ENCODE measurements at places on chromosomes 7 and 10.

DNA sequence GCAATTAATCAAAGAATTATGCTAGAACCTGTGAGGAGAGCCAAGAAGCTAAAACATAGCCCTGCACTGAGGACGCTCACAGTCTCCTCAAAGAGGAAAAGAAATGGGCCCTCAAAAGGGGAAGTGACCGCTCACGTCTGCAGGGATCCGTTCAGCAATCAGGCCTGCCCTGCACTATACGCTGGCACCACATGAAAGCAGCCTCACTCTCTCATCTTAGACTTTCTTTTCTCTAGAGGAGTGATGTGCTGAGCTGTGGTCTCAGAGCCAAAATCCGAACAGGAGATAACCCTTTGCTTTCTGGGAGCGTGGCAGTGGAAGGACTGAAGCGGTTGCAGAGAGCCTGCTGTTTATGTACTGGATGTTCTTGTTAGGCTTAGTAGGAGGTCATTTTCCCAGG lies 6.3 kb upstream of the IL2RA start:
- no peak for DNase-seq

DNA sequence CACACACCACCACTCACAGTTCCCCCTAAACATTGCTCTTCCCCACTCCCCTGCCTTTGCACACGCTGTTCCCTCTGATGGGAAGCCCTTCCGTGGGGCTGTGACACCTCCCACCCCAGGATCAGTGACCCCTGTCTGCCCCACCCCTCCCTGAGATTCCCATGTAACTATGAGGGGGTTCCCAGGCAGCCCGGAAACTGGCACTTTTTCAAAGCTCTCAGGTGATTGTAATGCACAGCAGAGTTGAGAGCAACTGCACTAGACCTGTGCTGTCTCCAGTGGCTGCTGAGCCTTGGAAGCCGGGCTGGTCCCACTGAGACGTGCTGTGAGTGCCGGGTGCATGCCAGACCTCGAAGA lies 29.8 kb downstream of the GPRIN2 start:
- no peak for DNase-seq

GRCh38 chr7:103691291-103691690 lies 245.3 kb upstream of the SLC26A5 start:
- DNase-seq: no peak

DNA sequence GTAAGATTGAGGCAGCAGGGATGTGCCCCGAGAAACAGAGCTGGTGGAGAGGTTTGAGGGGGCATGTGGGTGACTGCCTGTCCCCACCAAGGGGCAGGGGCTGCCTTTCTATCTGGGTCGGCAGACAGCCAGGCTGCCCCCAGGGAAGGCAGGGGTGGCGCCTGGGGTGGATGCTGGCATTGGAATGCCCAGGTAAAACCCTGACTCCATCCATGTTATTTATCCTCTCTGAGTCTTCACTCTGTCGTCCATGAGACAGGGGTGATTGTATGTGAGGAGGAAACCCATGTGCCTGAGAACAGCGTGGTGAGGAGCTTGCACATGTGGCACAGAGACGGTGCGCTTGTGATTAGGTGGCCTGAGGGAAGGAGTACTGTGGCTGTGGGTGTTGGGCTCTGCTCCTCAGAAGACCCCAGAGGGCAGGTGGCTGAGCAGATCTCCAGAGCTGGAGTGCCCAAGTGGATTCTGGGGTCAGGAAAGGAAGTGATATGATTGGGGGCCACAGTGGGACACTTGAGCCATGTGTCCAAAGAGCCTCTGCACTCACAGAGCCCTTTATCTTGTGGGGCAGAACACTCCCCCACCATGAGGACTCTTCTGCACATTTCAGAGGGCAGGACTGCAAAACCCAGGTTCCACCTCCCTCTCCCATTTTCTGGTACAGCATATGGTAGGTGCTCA lies 100.4 kb upstream of the RET start:
- DNase-seq: no peak

DNA sequence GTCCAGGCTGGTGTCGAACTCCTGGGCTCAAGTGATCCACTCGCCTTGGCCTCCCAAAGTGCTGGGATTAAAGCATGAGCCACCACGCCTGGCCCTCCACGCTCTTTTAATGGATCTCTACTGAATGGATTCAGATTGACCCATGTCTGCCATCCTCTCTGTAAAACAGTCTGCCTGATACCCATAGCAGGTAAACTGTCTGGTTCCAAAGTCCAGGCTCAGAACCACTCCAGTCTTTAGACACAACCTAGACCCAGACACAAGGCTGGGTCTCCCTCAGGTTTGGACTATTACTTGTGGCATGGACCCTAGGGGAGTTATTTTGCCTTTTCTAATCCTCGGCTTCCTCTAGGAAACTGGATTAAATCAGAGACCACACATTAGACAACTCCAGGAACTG lies 19.1 kb downstream of the HIP1 start:
- DNase-seq: no peak

GRCh38 chr10:65291286-65291685 lies 1634.5 kb upstream of the LRRTM3 start:
- no peak for DNase-seq

- no peak for DNase-seq
These were observed 18.4 kb upstream of the KLF6 start for GRCh38 chr10:3803295-3803926.

GRCh38 chr7:7834761-7835160 lies 116.4 kb upstream of the RPA3 start:
- no peak for DNase-seq

- no peak for DNase-seq
These were observed 194.9 kb upstream of the GLI3 start for GRCh38 chr7:42431873-42432272.

DNA sequence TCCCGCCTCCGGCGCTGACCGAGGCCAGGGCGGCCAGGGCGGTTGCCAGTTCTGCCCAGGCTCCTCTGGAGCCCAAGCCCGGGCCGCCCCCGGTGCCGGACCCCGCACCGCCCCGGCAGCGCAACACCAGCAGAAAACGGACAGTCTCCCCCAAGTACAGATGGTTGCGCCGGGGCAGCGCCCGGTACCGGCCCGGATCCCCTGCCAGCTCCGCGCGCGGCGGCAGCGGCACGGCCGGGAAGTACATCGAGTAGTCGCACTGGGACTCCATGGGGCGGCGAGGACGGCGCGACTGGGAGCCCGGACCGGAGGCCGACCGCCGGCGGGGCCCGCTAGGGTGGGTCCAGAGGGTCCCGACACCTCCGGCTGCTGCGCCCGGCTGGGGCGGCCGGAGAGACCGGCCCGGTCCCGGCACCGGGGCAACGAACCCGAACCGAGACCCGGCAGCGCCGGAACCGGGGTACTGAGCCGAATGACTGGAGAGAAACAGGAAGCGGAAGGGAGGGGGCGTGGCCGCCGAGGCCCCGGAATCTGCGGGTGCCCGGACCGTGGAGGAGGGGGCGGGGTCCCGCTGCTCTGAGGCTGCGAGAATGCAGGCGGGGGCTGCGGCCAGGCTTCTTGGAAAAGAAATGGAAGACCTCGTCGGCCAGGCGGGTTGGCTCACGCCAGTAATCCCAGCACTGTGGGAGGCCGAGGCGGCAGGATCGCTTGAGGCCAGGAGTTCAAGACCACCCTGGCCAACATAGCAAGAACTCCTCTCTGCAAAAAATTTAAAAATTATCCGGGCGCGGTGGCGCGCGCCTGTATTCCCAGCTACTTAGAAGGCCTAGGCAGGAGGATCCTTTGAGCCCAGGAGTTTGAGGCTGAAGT lies at the start of gene TRAPPC14:
Gene TRAPPC14 (minus strand): TSS at position 495 of the 870 bp plus-strand sequence. CDS start 224 bp downstream, at position 271.
- peak; percentile 92 for DNase-seq

- no peak for DNase-seq
These were observed 22.2 kb upstream of the RASSF4 start for GRCh38 chr10:44937196-44938005.

- no peak for DNase-seq
These were observed 108.9 kb upstream of the ASAH2 start for GRCh38 chr10:50360077-50360850.

GRCh38 chr10:78471326-78471722 lies 437.7 kb downstream of the RPS24 start:
- no peak for DNase-seq

DNA sequence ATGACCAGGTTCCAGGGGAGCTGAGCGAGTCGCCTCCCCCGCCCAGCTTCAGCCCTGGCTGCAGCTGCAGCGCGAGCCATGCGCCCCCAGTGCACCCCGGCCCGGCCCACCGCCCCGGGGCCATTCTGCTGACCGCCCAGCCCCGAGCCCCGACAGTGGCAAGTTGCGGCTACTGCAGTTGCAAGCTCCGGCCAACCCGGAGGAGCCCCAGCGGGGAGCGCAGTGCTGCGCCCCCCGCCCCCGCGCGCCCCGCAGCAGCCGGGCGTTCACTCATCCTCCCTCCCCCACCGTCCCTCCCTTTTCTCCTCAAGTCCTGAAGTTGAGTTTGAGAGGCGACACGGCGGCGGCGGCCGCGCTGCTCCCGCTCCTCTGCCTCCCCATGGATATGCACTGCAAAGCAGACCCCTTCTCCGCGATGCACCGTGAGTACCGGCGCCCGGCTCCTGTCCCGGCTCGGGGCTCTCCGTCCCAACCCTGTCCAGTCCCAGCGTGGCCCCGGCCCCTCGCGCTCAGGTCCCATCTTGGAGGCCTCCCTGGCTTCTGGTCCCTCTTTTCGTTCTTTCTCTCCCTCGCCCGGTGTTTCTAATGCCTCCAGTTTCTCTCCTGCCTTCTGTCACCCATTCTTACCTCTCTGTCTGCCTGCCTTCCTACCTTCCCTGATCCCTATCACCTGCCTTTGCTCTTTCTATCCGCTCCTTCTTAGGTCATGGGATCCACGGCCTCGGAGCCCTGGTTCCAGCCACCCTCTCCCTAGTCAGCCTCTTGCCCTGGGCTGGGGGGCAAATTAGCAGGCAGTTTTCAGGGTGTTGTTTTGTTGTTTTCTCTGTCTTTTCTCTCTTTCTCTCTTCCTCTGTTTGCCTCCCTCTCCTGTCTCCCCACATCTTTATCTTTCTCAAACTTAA lies 751 bp downstream of the PAX2 start:
- DNase-seq: peak; percentile 50

- no peak for DNase-seq
These were observed 75.9 kb upstream of the SLC26A5 start for GRCh38 chr7:103521937-103522336.

DNA sequence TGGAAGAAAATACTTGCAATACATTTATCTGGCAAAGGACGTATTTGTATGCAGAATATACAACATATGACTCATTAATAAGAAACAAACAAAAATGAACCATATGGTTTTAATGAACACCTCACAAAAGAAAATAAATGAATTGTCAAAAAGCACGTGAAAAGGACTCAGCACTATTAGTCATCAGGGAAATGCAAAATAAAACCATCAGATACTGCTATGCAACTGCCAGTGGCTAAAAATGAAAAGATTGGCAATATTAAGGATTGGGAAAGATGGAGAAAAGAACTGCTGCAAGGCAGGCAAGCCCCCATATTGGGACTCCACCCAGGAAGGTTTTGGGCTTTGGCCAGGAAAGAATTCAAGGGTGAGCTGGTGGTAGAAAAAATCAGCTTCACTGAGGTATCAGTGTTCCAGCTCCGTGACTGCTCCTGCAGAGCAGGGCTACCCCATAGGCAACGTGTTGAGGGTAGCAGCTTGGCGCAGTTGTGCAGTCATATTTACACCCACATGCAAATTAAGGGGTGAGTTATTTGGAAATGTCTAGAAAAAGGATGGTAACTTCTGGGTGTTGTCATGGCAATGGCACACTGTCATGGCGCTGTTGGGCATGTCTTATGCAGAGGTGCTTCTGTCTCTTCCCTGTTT lies 72.7 kb downstream of the CUBN start:
- no peak for DNase-seq

DNA sequence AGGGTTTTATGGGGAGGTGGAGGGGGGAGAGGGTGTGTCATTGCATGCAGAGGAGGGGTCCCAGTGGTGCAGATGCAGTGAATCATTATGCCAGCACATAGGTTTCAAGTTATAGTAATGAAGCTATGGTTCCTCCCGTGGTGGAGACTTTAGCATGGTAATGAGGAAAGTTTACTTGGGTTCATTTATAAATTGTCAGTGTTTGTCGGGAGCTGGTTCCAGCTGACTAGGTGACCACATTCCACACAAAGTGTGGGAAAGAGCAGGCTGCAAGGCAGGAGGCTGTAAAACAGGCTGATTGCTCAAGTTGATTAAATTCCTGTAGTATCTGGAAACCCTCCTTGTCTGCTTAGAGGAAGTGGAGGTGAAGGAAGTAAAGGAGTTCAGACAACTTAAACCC lies 78.9 kb downstream of the SRI start:
- DNase-seq: no peak

GRCh38 chr10:24277771-24278170 lies 68.8 kb downstream of the KIAA1217 start:
- DNase-seq: no peak

DNA sequence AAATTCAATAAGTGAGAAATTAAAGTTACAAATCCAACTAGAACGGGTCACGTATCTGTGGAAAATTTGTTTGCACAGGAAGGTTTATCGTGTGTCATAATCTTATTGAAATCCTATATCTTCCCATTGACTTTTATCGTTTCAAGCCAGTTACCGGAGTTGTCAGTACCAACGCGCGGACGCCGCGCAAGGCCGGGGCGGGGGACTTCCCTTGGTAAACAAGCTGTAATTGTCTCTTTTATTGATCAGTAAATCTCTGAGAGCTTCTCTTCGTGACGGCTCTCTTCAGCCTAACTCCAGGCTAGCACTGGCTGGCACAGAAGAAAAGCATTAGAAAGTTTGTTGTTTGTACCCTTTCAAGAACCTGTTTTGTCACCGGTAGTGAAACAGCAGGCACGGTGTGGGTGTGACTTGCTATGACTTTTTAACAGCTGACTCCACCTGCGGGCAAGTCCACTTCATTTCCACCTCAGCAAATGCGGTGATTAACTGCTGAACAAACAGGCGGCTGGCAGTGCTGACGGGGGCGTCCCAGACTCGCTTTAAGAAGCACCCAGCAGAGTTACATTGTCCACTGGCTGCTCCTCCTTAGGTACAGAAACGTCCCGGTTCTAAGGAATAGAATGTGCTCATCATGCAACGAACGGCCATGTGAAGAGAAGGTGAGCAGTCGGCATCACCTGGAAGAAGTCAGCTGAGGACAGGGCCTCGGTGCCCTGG lies 215.8 kb downstream of the MAD1L1 start:
- no peak for DNase-seq

- DNase-seq: no peak
These were observed 1.8 kb downstream of the INPP5A start for GRCh38 chr10:132539431-132539839.

DNA sequence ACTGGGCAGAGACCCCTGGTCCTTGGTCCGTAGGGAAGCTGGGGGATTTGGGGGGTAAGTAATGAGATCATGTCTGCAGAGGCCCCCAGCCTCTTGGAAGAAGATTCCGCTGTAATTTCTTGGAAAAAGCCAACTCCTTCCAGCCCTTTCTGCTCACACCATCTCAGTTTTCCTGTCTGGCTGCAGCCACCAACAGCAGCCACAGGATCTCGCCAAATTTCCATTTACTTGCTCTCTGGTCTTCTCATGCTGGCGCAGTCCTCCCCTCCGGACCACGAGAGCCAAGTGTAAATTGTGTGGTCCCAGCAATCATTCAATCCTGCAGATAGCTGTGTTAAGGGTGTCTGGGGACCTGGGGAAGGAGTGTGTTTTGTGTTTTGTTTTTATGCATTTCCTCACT lies 49.6 kb downstream of the ASB13 start:
- DNase-seq: no peak

- DNase-seq: no peak
These were observed 59.2 kb upstream of the GLCCI1 start for GRCh38 chr7:7909376-7909775.
